Stimulated activated CD4-positive, alpha-beta T cell treated with anti-CD3 and anti-CD28 coated beads, Interleukin-2, amount 100 ng/mL, for 4 hours (primary cell): ENCODE measurements at places on chromosomes 11 and 22.

DNA sequence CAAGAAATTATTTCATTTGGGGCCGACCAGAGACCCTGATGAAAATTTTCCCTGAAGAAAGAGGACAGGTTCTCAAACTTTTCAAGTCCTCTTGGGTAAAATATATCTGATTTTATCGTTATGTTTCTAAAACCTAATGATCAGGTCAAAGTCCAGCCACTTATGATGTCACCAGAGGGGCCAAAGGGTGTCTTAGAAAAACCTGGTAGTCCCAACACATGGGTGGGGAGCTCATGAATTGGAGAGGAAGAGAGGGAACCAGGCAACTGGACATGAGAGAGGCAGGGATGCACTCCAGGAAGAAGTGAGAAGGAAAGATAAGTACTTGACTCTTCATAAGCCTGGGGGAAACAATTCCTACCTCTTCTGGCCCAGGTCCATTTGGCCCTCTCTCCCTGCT, 9.2 kb downstream of the SLC5A1 start:
- DNase-seq, result no peak

DNA sequence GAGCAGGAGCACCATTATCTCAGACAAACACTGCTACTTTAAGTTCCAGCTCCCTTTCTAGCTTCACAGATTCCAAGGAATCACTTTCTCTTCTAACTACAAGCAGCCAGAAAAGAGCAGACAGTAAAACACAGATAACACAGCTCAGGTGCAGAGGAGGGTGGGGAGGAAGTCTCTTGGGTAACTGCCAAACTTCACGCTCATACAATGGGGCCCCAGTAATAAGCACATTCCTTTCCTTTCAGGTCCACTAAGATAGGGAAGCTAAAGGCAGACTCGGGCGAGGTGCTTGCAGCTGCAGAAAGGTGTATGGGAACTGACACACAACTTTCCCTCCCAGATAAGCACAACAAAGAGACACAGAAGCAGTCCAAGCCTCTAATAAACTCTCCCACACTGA, 69.2 kb upstream of the OR9G4 start:
- DNase-seq, result no peak

GRCh38 chr11:69650081-69650831, 9.3 kb downstream of the CCND1 start:
- no peak for DNase-seq

DNA sequence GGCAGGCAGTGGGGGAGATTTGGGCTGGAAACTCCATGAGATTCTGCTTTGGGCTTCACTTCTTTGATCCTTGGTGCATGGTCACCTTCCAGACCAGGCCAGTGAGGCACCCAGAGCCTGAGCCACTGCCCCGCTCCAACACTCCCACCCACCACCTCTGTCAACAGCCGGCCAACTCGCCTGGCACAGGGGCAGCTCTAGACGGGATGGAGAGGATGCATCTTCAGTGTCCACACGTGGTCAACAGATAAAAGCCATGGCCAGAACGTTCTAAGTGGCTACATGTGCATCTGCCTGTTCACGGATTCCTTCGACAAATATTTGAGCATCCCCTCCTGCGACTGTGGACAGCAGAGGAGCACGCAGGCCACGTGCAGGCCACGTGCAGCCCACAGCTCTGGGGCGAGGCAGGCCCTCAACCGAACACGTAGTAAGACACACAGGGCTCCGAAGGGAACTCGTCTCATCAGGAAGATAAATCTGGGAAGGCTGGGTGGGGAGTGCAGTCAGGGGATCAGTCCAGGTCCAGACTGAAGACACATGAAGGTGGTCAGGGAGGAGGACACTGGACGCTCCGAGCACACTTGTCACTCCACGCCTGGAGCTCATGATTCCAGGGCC, 1.2 kb downstream of the LRRC56 start:
- DNase-seq, result no peak

- DNase-seq, result no peak
Observed at GRCh38 chr11:111766834-111767142, 599 bp upstream of the PPP2R1B start.

GRCh38 chr22:37739611-37740049, 42.8 kb downstream of the TRIOBP start:
- DNase-seq, result no peak

DNA sequence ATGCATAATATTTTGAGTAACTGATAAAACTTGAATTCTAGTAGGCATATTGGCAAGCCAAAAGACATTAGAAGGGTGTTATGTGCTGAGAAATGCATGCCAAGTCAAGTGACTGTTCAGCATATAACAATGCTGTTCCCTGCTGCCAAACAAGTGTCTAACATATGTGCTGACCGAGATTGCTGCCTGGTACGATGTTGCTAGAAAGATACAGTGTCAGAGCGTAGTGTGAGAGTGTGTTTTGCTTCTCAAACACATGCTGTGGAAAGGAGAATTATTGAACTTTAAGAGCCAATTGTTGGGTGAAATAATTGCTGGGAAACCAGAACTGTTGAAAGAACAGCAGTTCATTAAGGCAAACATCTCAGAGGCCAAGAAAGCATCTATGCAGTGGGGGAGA, 71.3 kb upstream of the GRIA4 start:
- no peak for DNase-seq

DNA sequence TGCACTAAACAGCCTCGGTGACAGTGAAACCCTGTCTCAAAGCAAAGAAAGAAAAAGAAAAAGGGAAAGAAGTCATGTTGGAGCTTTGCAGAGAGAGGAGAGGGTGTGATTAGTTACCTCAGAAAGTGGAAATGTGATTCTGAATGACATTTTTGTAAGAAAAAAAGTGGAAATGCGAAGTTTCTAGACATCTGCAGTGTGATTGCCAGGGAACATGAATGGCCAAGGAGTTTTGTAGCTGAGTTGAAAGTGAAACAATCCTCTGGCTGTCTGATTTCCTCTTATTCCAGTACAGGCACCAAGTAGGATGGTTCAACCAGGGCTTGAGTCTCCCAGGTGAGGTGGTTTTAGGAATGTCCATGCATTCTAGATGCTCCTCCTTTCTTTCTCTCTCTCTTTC, 17.8 kb upstream of the SYVN1 start:
- no peak for DNase-seq

GRCh38 chr11:20000351-20001134, 159.7 kb downstream of the DBX1 start:
- DNase-seq, result no peak

- DNase-seq, result no peak
Observed at GRCh38 chr22:27992294-27993165, 73.5 kb upstream of the PITPNB start.

DNA sequence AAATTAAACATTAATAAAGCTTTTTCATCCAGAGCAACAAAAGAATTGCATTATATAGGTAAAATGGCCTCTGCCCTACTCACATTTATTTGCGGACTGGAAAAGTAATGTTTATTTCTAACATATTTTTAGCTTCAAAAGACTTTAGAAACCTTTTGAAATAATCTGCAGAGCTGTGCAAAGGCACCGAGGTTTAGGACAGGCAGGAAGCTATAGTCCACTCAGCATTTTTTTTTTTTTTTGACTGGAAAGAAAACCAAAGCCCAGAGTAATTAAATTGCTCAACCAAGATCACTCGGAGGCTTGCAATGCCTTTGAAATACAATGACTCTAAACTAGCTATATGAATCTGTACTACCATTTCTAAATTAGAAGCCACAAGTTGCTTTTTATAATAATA, 19.1 kb downstream of the BARX2 start:
- no peak for DNase-seq

- no peak for DNase-seq
Observed at GRCh38 chr11:32068134-32068870, 22.6 kb upstream of the RCN1 start.

- no peak for DNase-seq
Observed at GRCh38 chr22:48757581-48757980, 1070.1 kb downstream of the BRD1 start.

DNA sequence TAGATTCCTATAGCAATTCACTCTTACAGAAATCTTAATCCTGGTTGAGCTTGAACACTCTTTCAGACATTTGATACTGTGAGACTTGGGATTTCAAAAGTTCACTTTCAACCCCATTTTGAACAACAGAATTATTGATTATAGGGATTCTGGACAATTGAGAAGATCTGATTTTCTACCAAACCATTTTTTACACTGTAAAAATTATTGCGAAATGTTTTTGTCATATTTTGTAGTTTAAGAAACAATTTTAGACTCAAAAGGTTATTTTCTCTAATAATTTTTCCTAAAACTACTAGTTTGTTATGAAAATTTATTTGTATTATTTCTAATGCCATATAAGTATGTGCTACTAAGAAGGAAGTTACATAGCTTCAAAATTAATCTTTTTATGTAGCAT, 36.4 kb downstream of the PIWIL4 start:
- no peak for DNase-seq

GRCh38 chr11:35302398-35302797, 117.0 kb downstream of the SLC1A2 start:
- no peak for DNase-seq

DNA sequence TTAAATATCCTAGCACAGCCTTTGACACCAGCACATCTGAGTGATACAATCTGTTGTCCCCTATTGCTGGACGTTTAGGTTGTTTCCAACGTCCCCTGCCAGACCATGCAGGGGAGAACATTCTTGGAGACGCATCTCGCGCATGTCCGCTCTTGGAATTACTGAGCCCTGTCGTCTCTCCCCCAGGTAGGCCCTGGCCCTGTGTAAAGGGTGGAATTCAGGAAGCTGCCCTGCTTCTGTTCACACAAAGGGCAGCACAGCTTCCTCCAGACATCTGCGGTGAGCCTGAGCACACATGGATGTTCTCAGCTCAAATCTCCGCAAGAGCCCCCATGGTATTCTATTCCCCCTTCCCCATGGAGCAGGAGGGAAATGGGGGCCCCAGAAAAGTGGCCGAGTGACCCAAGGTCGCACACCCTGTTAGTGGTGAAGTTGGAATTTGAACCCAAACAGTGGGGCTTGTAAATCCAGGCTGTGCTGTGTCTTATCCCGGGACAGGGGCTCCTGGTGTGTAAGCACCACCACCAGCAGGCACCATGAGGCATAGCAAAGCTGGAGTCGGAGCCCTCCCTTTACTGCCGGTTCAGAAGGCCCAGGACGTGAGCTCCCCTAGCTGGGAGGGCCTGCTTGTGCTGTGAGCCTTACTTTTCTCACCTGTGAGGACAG, 5.0 kb upstream of the FGF19 start:
- no peak for DNase-seq

- DNase-seq, result no peak
Observed at GRCh38 chr11:104968856-104969776, 742 bp upstream of the CASP4 start.

DNA sequence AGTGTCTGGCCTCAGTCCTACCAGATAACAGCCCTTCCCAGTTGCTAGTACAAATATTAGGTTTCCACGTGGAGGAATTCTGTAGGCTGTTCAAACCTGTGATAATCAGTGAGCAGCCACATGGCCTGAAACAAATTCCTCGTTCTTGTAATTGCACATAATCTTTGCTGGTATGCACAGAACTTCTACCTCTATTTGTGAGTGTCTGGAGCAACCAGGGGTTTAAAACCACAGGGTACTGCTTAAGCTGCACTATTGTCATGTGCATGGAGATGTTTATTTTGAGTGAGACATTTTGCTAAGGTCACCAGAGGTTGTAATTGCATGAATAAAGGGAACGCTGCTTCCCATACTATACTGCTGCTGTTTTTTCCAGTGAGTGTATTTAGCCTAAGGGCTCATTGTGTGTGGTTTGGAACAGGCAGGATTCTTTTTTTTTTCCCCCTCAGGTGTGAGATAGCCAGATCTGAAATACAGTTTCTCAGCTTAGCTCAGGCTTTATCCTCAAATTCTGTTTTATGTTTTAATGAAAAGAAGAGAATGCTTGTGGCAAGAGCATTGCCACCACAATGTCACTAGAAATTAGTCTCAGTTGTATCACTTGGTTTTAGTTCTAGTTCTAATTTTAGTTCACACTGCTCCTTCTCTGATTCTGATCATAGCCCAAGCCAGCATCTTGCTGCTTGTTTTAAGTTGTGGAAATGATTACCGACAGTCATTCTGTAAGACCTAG, 60.5 kb downstream of the CYB5R2 start:
- DNase-seq, result no peak

GRCh38 chr11:126420698-126421256, 65.3 kb downstream of the ST3GAL4 start:
- no peak for DNase-seq

GRCh38 chr11:21321072-21321471, 651.7 kb downstream of the NELL1 start:
- DNase-seq, result no peak

GRCh38 chr22:44926124-44926475, 83.7 kb downstream of the PHF21B start:
- DNase-seq, result no peak

- no peak for DNase-seq
Observed at GRCh38 chr11:13224324-13224723, 53.3 kb upstream of the BMAL1 start.

GRCh38 chr11:91791171-91791468, 433.5 kb upstream of the FAT3 start:
- DNase-seq, result no peak

- DNase-seq, result no peak
Observed at GRCh38 chr11:101305496-101305895, 175.9 kb upstream of the PGR start.

GRCh38 chr11:102194257-102194656, 84.0 kb downstream of the YAP1 start:
- no peak for DNase-seq

DNA sequence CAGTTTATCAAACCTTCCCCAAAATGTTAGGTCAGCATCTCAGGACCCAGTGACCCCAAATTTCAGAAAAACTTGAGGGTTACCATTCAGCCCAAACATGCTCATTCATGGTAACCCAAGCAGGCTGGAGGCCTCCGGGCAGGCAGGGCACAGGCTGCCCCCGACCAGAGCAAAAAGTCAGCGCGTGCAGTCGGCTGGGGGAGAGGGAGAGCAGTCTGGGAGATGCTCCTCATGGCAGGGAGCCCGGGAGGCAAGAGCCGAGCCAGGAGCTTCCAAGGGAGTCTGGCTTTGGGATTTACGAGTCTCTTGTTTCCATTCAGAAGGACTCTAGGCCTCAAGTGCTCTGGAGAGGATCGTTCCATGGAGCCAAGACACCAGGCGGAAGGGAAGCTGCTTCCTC, 45.7 kb downstream of the RPUSD4 start:
- no peak for DNase-seq

DNA sequence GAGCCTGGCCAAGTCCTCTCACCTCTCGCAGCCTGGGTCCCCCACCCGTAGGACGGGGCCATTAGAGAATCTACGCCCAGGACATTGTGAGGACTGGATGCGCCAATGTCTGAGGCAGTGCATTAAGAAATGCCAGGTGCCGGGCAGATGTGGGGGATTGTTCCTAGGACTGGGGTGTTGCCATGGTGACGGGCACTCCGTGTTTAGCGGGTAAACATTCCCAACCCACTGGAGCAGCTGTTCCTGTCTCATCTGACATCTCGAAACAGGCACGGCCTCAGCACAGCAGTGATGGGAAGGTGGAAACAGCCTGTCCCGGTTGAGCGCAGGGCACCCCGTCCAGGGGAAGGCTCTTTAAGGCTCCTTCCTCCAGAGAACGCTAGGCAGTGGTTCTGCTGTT, 99.6 kb upstream of the RTL6 start:
- no peak for DNase-seq

GRCh38 chr11:86091566-86091965, 22.7 kb upstream of the PICALM start:
- no peak for DNase-seq
